ENCODE measurements at places on chromosomes 3 and 15.

- no peak for DNase-seq
Observed at GRCh38 chr3:35705904-35706303, 66.6 kb downstream of the ARPP21 start.

DNA sequence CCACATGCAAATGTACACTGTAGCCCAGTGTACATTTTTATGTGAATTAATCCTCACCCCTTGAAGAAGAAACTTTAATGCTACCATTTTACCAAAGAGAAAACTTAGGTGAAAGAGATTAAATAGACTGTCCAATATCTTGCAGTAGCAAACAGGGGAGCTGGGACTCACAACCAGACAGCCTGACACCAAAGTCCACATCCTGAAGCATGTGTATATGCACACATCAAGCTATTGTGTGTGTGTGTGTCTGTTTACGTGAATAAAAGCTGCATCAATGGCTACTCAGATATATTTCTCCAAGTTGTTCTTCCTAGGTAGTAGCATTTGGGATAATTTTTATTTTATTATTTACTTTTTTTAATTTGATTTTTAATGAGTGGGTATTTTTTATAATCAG is 6.7 kb downstream of the ANO10 start:
- no peak for DNase-seq

- DNase-seq, result peak; percentile 21
Observed at GRCh38 chr15:90871716-90872485, 3.5 kb downstream of the FURIN start.

DNA sequence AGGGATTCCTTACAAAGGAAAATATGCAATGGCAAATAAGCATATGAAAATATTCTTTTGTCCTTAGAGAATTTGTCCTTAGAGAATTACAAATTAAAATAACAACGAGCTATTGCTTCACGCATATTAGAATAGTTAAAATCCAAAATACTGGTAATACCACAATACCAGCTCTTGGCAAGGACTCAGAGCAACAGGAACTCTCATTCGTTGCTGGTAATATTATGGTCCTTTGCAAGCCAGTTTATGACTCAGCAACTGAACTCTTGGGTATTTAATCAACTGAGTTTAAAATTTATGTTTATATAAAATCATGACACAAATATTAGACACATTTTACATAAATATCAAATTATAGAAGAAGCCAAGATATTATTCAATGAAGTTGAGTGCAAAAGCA is 1730.4 kb downstream of the SI start:
- no peak for DNase-seq

DNA sequence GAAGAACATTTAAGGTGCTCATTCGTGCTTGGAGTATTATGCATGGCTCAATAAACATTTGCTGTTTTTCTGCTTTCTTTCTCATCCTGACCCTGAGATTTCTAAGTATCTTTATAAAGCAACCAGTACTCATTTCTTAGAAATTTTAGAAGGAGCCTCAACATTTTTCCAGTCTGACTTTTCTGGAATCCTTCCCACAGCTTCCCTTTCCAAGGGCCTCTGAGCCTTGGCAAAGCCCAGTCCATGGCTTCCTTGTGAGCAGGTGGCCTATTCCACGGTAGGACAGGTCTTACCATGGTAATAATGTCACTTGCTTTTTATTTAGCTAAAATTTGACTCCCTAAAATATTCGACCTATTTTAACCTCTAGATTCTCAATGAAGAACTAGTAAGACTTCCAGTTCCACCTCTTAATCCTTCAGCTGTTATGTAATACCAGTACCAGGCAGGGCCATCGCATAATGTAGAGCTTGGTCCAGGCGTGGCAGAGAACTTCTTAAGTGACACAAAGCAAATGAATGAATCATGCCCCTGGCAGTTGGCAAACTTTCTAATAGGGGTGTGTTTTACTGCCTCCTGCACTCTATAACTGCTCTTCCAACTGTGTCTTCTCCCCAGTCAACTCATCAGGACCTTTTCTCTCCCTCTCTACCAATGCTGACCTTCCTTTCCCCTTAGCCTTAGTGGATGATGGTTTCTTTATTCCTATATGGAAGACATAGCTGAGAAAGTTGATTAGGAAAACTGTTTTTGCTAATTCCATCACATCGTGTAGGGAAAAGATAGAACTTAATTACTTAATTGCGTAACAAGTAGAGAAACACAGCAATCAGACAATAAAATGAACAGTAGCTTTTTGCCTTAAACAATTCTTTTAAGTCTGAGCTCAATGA is 894 bp upstream of the TM4SF4 start:
- DNase-seq, result peak; percentile 90

GRCh38 chr15:57195326-57195725 is 181.0 kb upstream of the CGNL1 start:
- DNase-seq, result no peak

- no peak for DNase-seq
Observed at GRCh38 chr3:38634111-38634510, 15.4 kb downstream of the SCN5A start.

GRCh38 chr3:195003006-195003892 is 267.7 kb downstream of the XXYLT1 start:
- DNase-seq, result peak; percentile 83
